Left lobe of liver (tissue), 2 donors: ENCODE measurements at places on chromosomes 3 and 15.
A peak's percentile ranks its signal among the peaks of the same experiment; 100 is the strongest.

- DNase-seq = peak; percentile 46
Measured at GRCh38 chr3:32454731-32455608, 47.7 kb downstream of the CMTM6 start.

GRCh38 chr3:45100981-45101407 is 45.2 kb downstream of the CDCP1 start:
- DNase-seq = no peak

DNA sequence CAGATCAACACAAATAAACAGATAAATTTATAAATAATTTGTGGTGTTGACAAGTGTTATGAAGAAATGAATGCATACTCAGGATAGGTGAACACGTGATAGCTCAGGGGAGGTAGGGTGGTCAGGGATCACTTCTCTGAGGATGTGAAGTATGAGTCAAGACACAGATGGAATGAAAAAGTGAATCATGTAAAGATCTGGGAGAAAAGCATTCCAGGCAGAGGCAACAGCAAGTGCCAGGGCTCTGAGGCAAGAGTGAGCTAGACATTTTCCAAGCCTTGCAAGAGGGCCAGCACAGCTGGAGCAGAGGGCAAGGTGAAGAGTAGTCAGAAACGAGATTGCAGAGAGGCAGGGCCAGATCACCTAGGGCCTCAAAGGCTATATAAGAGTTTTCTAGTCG is 177.8 kb downstream of the WNT5A start:
- no peak for DNase-seq

DNA sequence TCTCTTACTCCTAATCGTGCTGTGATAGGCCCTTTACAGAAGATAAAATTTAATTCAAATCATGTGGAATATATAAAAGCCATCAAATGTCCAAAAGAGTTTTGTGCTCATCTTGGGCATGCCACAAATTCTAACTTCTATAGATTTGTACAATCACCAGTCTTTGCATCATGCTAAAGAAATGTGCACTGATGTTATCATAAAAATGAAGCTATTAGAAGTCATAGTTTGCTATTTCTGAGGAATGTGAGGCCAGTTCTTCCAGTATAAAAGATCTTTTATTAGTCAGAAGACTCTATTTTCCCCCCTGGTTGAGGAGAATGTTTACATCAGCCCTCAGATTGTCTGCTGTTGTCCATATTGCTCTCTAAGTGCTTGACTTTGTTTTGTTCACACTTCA is 2.1 kb upstream of the ANXA2 start:
- no peak for DNase-seq

GRCh38 chr3:15606434-15606891 is 4.9 kb downstream of the BTD start:
- peak; percentile 72 for DNase-seq
